ENCODE measurements at places on chromosomes 3 and 15.

- no peak for DNase-seq
These were observed 120.0 kb upstream of the FGF7 start for GRCh38 chr15:49303003-49303402.

- no peak for DNase-seq
These were observed 87.8 kb downstream of the KLHL25 start for GRCh38 chr15:85706779-85707518.

GRCh38 chr3:20302766-20303165 lies 116.8 kb upstream of the SGO1 start:
- no peak for DNase-seq

DNA sequence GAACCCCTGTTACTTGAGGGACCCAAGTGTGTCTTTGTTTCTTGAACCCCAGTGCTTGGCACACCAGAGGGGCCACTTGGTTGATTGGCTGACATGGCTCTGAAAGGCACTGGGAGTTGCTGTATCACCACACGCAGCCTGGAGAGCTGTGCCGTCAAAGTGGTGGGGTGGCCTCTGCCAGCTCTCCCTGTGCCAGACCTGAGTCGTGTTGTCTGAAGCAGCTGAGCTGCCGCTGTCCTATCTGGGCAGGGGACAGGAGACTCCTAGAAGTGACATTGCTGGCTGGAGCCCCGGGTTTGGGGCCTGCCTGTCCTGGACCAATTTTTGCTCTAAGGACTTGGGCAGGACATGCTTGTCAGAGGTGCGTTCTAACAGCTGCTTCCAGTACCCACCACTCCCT lies 5.5 kb upstream of the SNX22 start:
- no peak for DNase-seq

GRCh38 chr3:27049792-27050191 lies 319.4 kb downstream of the NEK10 start:
- DNase-seq, result no peak

DNA sequence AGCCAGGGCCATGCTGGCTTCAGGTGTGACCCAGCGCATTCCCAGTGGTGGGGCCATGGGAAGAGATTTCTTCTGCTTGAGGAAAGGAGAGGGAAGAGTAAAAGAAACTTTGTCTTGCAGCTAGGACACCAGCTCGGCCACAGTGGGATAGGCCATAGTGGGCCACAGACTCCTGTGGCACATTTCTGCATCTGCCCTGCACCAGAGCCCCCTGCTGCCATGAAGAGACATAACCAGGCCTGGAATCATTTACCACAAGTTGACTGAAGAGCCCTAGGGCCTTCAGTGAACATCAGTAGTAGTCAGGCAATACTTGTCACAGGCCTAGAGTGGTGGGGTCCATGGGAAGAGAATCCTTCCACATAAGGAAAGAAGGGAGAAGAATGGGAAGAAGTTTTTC lies 411.4 kb upstream of the ARL6 start:
- no peak for DNase-seq

DNA sequence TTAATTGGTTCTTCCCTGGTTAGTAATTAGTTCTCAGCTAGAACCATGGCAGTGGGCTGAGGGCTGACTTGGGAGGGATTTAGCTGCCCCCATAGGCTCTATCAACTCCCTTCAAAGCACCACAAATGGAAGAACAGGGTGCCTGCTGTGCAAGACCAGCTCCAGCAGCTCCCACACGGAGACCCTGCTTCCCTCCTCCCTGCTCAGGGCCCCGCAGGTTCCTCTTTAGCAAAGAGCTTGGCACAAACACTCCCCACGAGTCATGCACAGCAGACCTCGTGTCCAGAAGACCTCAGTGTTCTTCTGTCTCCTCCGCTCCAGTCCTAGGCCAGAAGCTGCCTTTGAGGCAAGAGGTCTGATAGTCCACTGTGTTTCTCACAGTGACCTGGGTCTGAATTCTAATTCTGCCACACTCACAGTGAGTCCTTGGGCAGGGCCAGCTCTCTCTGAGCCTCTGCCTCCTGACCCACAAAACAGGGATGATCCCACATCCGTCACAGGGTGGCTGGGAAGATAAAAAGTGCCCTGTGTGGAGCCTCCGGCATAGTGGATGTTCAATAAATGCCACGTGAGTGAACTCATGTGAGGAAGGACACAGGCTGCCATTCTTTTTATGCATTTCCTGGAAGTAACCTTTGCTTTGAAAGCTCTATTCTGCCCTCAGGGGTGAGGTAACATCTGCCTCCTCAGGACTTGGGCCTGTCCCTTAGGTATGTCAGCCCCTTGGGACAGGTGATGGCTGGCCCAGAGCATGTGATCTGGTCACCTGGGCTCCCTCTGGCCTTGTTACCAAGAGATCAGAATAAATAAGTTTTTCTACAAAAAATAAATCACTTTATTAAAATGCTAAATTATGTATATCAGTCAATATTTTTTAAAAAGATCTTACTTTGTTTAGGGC lies 7.6 kb downstream of the RAB6B start:
- DNase-seq, result peak; percentile 48

DNA sequence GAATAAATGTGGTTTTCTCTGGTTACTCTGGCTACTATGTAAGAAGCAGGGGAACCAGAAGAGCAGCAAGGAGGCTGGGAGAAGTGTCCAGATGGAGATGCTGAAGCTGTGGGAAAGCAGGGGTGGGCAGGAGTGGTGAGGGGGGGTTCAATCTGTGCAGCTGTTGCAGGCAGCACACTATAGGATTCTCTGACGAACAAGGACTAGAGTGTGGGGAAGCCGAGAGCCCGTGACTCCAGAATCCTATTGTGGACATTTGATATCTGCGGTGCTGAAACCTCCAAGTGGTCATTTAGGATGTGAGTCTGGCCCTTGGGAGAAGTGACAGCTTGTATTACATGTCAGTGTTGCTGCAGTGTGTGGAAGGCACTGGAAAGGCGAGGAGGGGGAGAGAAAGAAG lies 60.5 kb downstream of the GABRB3 start:
- no peak for DNase-seq

GRCh38 chr15:72593838-72594237 lies 60.7 kb upstream of the GOLGA6B start:
- no peak for DNase-seq

DNA sequence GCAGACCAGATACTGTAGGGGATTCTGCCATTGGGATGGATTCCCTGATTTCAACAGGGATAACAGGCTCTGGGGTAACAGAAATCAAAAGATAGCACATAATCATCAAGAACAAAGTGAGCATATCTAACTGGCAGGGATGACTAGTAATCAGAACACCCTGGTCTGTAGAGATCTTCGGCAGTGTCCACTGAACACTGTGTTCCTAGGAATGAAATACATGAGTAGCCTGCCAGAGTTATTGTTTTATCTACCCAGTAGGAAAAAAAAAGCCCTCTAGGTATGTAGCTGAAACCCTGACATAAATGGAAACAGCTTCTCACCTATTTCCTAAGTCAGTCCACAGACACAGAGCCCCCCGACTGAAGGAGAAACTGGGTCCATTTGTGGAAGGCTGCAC lies 340.3 kb upstream of the ZNF385D start:
- DNase-seq, result no peak

GRCh38 chr3:9795207-9795606 lies 2.3 kb downstream of the ARPC4 start:
- DNase-seq, result no peak
